AG08395 (cell line): ENCODE measurements at places on chromosomes 16 and 17.
A peak's percentile ranks its signal among the peaks of the same experiment; 100 is the strongest.

DNA sequence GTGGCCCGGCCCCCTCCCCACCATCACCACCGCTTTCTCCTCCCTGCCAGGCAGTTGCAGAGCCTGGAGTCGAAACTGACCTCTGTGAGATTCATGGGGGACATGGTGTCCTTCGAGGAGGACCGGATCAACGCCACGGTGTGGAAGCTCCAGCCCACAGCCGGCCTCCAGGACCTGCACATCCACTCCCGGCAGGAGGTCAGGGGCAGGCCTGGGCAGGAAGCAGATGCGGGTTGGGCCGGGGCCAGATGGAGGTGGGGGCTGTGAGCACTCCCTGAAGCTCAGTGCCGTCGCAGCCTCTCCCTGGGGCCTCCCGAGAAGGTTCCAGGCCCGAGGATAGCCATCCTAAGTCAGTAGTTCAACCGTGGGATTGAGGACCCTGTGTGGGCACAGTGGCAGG, 14.2 kb upstream of the ADGRG3 start:
- no peak for DNase-seq

DNA sequence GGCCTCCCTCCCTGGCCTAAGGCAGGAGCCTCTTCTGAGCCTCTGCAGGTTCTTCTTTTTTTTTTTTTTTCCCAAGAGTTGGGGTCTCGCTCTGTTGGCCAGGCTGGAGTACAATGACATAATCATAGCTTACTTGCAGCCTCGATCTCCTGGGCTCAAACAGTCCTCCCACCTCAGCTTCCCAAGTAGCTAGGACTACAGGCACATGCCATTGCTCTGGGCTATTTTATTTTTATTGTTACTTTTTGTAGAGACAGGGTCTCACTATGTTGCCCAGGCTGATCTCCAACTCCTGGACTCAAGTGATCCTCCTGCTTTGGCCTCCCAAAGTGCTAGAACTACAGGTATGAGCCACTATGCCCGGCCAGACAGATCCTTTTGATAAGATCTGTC, 32.6 kb downstream of the SBK1 start:
- DNase-seq = no peak

DNA sequence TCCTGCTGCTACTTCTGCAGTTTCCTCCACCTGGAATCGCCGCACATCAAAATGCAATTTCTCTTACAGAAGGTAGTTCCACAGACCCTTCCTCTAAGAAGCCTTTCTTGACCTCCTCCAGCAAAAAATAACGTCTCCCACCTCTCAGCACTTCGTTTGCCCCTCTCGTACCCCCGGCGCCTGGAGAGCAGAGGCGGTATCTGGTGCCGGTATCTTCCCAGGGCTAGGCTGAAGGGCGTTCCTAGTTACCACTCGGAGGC, 482 bp downstream of the DCTPP1 start:
- DNase-seq = no peak

DNA sequence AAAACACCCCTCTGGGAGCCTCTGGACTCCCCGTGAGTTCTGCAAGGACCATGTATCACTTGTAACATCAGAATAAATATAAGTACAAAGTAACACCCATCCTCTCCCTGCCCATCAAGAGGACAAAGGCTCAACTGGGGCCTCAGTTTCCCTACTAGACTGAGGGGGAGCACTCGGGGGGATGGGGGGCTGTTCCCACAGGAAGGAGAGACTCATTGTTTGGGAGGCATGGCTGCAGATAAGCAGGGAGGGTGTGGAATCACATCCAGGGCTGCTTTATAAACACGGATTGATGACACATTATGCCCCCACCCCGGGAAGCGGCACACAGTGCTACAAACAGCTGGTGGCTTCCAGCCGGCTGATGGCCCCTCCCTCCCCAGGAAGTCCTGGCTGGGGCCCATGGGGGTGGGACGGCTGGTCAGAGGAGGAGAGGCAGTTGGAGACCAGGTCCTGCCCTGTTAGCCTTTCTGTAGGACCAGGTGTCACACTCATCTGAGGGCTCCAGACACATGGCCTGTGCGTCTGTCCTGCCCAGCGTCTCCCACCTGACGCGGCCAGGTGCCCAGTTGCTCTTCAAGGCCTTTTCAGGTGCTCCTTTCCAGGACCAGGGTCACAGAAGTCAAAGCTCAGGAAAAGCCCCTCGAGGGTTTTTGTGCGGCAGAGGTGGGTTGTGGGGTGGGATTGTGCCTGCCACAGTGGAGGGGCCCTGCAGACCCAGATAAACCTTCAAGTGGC, 1.3 kb upstream of the MPG start:
- peak; percentile 80 for DNase-seq

DNA sequence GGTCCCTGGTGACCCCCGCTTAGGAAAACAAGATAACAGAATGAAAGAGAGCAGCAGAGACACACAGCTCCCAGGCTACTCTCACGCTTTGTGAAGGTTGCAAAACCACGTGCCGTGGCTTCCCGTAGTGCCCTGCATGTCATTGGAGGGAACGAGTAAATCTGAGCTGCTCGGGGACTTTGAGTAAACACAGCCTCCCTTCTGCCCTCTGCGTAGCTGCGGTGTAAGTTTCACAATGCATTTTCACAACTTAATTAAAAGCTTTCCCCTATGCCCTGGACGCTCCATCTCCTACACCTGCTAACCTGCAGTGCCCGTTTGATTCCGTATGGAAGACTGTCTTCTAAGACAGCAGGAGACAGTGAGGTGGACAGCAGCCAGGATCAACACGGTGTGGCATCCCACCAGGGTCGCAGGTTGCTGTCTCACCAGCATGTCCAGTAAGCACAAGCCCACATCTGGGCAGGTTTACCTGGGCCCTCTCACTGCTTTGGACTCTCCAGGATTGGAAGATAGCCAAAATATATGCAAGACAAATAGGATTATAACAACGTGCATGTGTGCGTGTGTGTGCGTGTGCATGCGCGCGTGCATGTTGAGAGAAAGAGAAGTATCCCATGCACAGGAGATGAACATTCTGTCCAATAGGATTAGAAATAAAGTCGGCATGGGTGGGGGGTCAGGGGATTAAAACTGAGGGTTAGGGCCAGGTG, 116.4 kb upstream of the RCVRN start:
- no peak for DNase-seq

DNA sequence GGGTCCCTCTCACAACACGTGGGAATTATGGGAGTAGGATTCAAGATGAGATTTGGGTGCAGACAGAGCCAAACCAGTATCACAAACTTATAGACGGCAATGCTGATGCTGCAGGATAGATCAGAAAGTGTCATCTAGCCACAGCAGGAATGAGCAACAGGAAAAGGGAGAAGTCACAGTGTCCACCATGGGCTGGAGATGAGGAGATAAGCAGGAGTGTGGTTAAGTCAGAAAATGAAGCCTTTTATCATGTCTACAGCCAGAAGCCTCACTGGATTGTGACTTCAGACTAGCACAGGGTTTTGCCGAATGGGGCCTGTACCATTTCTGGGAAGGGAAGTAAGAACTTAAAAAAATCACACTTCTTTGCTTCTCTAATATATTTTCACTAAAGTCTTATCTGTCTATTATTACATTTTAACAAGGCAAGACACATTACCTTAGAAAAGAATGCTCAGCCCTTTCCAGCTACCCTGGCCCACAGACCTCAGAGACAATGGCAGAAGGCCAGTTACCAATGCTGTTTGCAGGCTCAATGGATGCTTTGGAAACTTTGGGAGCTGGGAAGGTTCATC, 490.2 kb upstream of the SALL1 start:
- no peak for DNase-seq

DNA sequence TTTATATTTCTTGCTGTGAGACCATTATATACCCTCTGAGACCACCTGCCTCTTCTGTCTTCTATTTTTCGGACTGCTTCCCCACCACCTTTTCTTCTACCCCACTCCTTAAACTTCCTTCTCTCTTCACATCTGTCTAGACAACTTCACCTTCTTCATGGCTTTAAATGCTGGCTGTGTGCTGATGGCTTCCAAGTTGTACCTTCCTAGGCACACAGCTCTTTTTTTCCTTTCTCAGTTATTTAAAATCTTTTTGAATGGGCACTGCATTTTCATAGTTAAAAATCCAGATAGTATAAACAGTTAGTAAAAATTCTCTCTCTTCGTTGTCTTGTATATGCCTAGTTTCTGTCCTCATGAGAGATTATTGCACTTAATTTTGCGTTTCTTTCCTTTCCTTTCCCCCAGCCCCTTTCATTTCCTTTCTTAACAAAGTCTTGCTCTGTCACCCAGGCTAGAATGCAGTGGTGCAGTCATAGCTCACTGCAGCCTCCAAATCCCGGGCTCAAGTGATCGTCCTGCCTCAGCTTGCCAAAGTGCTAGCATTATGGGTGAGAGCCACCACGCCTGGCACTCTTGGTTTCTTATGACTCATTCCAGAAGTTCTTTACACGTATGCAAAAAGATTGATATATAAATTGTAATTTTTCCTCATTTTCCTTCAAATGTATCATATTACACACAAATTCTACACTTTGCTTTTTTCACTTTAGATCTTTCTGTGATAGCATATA, 114.3 kb downstream of the NPIPB5 start:
- DNase-seq = no peak
